ENCODE measurements at places on chromosomes 6 and 20.
A peak's percentile ranks its signal among the peaks of the same experiment; 100 is the strongest.

DNA sequence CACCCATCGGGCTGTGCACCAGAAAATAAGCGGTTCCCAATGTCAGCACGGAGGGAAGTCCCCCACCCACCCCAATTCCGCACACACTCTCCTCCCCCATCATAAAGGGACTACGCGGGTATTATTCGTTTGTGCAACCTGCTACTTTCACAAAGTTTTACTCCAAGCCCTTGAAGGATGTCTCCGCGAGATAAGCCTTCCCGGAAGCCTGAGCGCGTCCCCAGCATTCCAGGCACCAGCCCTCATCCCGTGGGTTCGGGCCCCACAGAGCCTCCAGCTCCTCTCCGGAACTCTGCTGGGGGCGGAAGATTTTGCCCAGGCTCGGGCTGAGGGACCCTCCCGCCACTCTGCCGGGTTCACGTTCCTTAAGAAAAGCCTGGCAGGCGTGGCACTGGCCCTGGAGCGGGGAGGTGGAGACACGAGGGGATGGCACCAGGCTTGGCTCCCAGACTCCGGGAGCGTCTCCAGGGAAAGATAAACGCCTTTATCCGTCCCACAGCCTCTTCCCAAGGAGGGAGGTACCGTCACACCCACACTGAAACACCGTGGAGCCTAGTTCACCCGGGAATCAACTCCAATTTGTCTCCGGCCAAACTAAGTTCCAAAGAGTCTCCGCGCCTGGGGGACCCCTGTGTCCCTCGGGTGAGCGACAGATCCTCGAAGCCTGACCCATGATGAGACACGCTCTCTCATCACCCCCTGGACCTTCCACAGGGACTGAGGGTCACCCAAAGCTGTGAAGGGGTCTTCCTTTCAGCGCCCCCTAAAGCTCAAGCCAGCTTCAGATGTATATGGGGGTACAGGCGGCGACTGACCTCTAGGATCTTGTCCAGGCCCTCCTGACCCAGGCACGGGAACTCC, 934 bp downstream of the KCNK5 start:
- DNase-seq: no peak

DNA sequence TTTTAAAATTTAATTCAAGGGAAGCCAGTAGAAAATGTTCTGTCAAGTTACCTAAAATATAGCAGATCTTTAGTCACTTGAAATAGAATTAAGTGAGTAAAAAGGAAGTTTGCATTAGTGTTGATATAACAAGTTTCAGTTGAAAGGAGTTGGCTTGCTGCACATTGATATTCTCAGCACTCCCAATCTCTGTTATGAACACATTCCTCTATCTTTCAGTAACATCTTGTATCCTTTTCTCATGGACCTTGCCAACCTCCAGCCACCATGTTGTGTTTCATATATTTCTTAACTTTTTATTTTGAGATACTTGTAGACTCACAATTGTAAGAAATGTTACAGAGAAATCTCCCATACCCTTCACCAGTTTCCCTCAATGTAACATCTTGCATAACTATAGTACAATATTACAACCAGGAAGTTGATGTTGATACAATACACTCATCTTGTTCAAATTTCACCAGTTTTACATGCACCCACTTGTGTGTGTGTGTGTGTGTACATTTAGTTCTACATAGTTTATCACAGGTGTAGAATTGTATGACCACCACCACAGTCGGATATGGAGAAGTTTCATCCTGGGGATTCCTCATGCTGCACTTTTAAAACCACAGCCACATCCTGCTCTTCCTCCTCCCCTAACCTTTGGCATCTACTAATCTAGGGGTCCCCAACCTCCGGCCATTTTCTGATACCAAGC, 20.2 kb upstream of the PAQR8 start:
- no peak for DNase-seq

- no peak for DNase-seq
Measured at GRCh38 chr6:158255989-158256601, 56.2 kb upstream of the TULP4 start.

GRCh38 chr20:51491393-51491792, 51.1 kb downstream of the NFATC2 start:
- DNase-seq: no peak

- DNase-seq: peak; percentile 25
Measured at GRCh38 chr6:104940238-104940892, 16.5 kb upstream of the LIN28B start.

- no peak for DNase-seq
Measured at GRCh38 chr6:5994234-5994998, 12.3 kb downstream of the NRN1 start.

DNA sequence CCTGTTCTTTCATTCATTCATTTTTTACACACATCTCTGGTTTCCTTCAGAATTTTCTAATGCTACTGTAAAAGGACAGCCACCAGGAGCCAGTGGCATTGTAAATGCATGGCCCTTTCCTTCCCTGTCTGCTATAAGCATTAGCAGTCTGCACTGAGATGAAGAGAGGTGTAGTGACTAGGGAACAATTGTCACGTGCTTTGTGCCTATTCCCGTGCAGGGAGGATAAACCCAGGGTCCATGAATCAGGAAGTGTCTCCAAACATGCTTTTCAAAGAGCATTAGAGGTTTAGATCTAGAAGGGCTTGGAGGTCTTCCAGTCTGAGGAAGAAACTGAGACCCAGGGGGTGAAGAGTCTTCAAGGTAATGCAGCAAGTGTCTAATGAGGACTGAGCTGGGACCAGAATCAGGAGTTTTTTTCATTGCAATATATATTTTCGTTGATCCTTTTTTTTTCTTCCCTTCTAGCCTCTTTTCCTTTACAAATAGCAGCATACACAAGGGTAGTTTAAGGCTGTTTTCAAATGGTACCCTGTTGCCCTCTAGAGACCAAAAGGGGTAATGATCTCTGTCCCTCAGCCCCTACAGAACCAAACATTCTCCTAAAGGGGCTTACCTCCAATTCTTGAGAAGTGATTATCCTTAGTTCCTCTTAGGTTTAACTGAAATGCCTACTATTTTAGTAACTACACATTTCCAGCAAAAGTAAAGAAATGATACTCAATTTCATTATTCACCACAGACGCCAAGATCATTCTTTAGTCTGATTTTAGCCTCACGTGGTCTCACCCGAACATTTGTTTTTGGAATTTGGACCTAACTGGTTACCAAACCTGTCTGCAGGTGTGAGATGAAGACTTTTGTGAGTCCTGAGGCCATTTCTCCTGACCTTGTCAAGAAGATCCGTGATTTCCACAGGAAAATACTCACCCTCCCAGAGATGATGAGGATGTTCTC, 6.6 kb downstream of the TRIM15 start:
- DNase-seq: peak; percentile 62

DNA sequence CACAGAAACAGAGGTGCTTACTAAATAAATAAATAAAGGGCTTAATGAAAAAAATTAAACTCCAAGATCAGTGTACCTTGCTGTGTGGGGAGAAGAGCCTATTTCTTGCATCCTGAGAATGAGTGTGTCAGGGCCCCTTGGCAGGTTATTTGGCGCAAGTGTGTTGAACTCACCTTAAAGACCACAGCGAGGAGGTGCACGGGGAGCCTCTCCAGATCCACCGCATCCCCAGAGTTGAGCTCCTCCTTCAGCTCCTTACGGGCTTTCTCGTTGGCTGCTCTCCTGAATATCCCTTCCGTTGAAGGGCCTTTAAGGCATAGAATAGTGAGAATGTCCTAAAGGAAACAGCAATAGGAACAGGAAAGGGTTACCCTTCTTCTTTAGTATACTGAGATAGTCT, 3.6 kb downstream of the TAGAP start:
- no peak for DNase-seq

DNA sequence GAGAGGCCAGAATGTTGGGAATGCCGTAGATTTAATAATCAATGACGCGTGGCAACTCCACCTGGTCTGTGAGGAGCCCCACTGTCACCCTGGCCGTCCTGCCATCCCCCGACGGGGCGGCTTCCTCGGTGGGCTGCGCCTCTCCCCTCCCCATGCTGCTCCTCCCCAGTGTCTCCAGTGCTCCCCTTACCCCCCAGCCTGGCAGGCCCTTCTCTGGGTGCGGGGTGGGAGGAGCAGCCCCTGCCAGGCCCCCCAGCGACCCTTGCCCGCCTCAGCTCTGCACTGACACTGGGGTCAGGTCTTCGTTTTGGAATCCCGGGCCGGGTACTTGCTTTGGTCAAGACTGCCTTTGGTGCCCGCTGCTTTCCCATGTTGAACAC, 82.3 kb upstream of the FRMD1 start:
- no peak for DNase-seq

- no peak for DNase-seq
Measured at GRCh38 chr6:90000864-90001731, 106.8 kb downstream of the GJA10 start.
